Activated T-helper 1 cell treated with Interleukin-2 at 50 U/mL for 16 hours (primary cell): ENCODE measurements at places on chromosomes 5 and 9.

DNA sequence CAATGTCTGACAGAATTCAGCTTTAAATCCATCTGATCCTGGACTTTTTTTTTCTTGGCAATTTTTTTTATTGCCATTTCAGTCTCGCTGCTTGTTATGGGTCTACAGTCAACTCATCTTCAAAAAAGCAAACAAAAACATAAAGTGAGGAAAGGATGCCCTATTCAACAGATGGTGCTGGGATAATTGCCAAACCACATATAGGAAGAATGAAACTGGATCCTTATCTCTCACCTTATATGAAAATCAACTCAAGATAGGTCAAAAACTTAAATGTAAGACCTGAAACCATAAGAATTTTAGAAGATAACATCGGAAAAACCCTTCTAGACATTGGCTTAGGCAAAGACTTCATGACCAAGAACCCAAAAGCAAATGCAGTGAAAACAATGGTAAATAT is 389.1 kb upstream of the ST8SIA4 start:
- no peak for DNase-seq

DNA sequence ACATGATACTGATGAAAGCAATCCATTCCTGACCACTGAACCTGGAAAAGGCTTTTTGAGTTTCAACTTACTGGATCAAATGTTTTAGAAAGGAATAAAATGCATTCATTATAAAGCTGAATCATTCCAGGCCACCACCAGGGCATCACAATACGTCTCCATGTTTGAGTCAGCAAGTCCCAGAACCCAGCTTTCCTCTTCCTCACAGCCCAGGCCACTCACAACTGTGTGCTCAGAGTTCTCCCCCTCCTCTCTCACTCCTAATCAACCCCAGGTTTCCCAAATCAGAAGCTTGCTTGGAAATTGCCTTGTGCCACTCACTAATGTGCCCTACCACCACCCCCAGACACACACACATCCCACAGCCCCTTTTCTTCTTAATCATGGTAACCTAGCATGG is 91.7 kb downstream of the GNA14 start:
- no peak for DNase-seq

- no peak for DNase-seq
These were observed 70.3 kb upstream of the CNTLN start for GRCh38 chr9:17064558-17064957.

GRCh38 chr5:54838843-54839242 is 146.6 kb downstream of the ESM1 start:
- DNase-seq = no peak

- no peak for DNase-seq
These were observed 48.2 kb upstream of the JAK2 start for GRCh38 chr9:4936823-4937222.
